ENCODE measurements at places on chromosomes 16 and 17.
A peak's percentile ranks its signal among the peaks of the same experiment; 100 is the strongest.

- no peak for DNase-seq
These were observed 21.2 kb downstream of the COG1 start for GRCh38 chr17:73214008-73214407.

GRCh38 chr17:73226556-73227172 is 33.8 kb downstream of the COG1 start:
- no peak for DNase-seq

GRCh38 chr17:40076591-40076990 is 13.8 kb downstream of the THRA start:
- DNase-seq = no peak

DNA sequence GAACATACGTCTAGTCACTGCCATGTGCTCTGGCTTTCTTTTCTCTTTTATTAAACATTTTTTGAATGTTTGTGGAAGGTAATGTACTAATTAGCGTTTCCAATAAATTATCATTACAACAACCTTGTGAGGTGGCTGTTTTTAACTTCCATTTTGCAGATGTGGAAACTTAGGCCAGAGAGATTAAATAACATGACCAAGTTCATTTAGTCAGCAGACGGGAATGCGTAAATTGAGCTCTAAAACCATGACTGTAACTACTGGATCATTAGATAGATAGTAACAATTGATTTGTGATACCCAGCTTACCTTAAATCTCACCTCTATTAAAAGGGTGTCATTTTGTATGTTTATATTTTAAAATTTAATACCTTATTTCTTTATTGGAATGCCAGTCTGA is 49.4 kb downstream of the RABEP1 start:
- DNase-seq = no peak

- no peak for DNase-seq
These were observed 20.2 kb upstream of the SPPL2C start for GRCh38 chr17:45824475-45824874.

DNA sequence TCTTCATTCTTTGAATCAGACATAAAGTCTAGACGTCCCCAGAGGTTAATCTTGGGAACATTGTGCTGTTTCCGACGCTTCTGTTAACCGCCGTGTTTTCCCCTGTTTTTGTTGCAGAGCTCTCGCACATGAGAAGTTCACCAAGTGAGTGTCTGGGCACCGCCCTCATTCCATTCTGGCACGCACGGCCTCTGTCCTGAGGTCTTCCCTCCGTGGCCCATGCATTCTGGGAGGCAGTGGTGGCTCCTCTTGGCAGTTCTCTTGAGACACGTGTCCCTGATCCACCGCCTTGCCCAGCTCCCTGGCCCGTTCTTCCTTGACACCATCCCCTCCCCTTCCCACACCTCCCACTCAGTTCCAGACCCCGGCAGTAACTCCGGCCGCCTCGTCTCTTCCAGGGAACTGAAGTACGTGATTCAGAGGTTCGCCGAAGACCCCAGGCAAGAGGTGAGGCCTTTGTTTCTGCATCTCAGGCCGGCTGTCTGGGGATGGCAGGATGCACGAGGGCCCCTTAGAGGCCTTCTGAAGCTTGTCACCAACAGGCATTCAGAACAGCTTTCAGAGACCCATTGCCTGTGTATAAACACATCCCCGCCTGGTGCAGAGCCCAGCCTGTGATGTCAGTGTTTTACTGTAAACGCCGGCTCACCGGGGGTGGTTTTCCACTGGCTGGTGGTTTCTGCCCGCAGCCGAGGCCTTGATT is 85.9 kb upstream of the PLCG2 start:
- no peak for DNase-seq

DNA sequence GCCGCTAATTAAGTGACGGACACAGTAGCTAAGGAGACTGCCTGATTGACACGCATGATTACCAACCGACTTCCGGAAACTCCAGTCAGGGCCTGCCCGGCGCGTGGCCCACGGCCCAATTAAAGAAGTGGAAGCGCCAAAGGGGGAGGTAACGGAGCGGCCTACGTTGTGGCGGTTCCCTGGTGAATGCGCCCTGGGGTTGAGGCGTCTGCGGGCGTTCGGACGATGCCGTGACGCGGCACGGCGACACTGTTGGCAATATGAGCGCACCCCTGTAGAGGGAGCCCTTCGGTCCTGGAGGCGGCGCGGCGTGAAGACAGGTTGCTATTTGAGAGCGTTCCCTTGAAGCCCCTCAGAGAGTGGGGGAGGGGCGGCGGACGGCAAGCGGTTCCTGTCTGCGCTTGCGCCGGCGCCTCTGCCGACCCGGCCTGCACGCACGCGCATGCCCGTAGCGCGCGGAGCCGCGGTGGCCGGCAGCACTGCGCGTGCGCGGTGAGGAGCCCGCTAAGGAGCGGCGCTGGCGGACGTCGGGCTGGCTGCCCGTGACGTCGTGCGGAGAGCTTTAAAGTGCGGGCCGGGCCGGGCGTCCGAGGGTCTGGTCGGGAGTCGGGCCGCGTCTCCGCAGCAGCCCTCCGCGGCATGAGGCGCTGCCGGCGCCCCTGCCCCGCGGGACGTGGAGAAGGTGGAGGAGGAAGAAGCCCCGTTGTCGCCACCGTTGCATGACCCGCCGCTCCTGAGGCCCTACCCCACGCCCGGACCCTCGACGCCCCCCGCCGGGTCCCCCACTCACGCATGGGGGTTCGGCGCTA is at the start of gene ALKBH5:
Gene ALKBH5, plus strand, starts transcription at position 495 of the 809 bp plus-strand sequence. CDS start 416 bp downstream, outside the sequence.
- DNase-seq = peak; percentile 99

- DNase-seq = no peak
These were observed 58.9 kb downstream of the NOS2 start for GRCh38 chr17:27741361-27741861.

GRCh38 chr17:57566721-57567120 is 178.4 kb downstream of the CCDC182 start:
- peak; percentile 92 for DNase-seq

DNA sequence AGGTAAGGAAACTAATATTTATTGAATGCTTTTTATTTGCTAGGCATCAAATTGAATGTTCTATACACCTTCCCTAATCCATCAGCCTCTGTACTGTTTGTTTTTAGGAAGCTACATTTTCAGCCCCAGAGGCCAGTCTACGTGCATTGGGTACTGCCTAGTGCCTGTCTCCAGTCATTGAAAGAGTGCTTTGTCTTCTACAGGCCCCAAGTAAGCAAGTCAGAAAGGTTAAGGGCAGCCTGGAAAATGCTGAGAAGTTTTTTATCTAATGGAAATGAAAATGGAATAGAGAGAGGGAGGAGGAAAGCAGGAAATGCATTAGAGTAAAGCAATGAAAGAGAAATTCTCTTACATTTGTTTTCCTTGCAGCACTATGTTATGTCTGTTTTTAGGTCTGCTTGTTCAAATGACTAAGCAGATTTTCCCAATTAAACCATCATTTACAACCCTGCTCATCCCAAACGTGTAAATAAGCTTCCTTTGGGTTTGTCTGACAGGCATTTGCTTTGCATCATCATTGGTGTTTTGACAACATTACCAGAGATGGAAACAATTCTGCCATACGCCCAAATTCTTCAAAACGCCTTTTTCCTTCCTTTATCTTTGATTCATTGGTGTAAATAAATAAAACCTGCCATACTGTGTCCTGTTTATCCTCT is 116.0 kb upstream of the GOT2 start:
- no peak for DNase-seq

DNA sequence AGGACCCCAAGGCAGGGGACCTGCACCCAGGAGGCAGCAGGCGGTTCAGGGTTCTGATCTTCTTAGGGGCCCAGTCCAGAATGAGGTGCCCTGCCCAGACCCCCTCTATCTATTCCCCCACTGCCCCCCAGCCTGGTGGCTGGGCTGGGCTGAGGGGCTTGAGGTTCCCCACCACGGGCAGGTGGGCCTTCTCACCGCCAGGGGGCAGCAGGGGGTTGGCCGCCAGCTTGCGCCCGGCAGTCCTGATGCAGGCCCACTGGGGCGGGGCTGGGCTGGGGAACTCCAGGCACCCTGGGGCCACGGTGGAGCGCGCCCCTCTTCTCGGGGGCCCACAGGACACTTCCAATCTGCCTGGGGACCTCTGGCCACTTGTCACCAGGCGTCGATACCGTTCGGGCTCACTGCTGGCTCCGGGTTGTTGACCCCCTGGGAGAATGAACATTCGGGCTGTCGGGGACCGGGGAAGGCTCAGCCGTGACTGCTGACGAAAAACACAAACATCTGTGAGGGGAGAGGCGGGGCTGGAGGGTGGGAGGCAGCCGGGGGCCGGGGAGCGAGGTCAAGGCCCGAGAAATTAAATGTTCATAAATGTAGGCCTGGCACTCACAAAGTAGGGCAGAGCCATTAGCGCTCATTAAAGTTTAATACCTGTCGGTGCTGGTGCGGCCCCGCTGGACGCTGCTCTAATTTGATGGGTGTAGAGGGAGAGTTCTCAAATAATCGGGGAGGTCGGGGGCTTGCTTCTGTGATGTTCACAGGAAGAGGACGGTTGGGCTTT is 219.3 kb upstream of the GSE1 start:
- DNase-seq = no peak

DNA sequence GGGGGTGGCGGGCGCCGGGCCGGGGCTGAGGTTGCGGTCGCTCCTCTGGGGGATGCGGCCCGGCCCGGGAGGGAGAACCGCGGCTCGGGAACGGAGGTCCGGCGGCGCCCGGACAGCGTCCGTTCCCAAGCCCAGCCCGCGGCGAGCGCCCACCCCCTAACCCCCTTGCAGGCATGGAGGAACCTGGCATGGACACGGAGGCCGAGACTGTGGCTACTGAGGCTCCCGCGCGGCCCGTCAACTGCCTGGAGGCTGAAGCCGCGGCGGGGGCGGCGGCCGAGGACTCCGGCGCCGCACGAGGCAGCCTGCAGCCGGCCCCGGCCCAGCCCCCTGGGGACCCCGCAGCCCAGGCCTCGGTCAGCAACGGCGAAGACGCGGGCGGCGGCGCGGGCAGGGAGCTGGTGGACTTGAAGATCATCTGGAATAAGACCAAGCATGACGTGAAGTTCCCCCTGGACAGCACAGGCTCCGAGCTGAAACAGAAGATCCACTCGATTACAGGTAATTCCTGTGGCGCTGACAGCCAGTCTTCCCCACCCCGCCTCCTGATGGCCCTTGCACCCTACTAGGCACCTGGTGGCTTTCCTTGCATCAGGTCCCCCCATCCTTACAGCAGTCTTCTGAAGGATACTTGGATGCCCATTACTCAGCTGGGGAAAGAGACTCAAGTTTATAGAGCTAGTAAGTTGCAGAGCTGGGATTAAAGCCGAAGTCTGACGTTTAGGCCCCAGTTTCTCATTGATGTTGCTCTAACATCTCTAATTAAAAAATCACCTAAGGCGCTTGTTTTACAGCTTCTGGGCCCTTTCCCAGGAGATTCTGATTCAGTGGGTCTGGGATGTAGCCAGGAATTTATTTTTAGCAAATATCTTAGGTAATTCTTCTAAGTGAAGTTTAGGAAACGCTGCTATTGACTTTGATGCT is 514 bp downstream of the UBFD1 start:
- DNase-seq = no peak

DNA sequence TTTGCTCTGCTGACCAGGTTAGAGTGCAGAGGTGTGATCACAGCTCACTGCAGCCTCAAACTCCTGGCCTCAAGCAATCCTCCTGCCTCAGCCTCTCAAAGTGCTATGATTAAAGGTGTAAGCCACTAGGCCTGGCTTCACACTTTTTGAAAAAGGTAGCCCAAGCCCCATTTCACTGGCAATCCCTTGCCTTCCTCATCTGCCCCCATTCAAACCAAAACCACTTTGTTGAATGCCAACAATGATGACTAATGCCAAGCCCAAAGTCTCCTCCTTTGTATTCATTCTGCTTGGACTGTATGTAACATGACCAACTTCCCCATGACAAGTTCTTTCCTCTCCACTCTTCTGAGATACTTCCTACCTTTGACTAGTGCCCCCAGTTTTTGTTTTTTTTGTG is 33.1 kb downstream of the N4BP1 start:
- DNase-seq = no peak

DNA sequence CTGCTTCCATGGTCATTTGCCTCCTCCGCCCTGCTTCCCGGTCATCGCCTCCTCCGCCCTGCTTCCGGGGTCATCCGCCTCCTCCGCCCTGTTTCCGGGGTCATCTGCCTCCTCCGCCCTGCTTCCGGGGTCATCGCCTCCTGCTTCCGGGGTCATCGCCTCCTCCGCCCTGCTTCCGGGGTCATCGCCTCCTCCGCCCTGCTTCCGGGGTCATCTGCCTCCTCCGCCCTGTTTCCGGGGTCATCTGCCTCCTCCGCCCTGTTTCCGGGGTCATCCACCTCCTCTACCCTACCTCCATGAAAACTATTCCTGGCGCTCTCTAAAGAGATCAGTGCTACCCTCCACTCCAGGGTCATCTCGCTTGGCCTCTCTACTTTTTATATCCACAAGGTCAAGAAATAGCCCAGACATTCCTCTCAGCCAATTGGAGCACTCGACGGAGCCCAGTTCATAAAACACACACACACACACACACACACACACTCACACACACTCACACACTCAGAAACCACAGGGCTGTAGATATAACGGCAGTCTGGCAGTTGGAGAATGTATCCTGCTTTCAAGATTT is 44.8 kb downstream of the TRARG1 start:
- no peak for DNase-seq

DNA sequence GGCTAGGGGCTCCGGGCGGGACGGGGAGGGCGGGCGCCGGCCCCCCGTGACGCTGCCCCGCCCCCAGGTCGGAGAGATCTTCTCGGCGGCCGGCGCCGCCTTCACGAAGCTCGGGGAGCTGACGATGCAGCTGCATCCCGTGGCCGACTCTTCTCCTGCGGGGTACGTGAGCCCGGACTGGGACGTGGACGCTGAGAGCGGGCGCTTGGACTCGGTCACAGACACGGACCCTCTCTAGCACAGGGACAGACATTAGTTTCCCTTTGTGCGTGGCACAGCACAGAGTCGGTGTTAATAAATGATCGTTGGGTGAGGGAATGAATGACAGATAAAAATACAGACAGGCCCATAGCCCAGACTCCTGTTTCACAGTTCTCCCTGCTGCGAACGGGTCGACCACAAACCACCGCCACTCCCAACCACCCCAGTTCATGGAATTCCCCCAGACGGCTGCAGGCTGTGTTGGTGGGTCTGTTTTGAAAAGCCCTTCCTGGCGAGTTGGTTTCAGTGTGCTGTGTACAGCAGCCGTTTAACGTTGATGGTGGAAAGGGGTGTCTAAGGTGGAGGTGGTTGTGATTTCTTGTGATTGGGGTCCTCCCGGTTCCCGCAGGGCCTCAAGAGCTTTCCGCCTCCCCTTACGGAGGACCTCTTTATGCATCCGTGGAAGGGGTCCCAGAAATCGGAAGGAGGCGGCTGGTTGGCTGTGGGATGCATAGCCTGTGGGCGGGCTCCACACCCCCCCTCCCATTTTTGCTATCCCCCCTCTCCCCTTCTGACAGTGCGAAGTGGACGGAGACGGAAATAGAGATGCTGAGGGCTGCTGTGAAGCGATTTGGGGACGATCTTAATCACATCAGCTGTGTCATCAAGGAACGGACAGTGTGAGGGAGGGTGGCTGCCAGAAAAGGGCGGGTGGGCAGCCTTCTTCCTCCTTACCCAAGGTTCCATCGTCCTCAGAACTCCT is 2.9 kb downstream of the RNASEK start:
- no peak for DNase-seq

Data from NCI-H1105 (cell line).